A549 treated with dexamethasone at 1 μM for 4 hours (cell line): ENCODE measurements at places on chromosomes 5 and 9. TPM values are rescaled to one million over a fixed set of nuclear protein-coding genes. Genes with fewer than 3 reads are reported as not detected.

NEURL1B gene
- total RNA-seq: 9.2 to 14.0 TPM (median 11.5 TPM) in 5 replicates

MOB3B gene
- total RNA-seq: 10.7 to 14.7 TPM (median 13.3 TPM) in 5 replicates

CATSPER3 gene
- 0.21 to 0.49 TPM (median 0.37 TPM) in 5 replicates for total RNA-seq

PCDHGB7 gene
- total RNA-seq: 0.02 to 0.11 TPM (median 0.07 TPM) in 5 replicates

SPATA6L gene
- total RNA-seq: 0.98 to 1.9 TPM (median 1.6 TPM) in 5 replicates
